ENCODE measurements at places on chromosomes 3 and 15.

DNA sequence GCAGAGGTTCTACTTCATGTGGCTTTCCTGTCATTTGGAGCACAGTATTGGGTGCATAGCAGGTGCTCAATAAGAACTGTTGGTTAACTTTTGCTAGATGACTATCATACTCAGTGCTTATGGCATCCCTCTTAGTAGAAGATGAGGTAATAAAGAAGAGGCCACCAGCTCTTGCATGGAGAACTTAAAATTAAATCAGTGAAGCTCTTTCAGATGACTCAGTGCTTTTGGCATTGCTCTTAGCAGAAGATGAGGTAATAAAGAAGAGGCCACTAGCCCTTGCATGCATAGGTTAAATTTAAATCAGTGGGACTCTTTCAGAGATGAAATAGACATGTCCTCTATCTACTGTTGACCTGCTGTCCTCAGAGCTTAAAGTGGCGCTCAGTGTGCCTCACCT is 109.4 kb upstream of the FGF7 start:
- no peak for DNase-seq

DNA sequence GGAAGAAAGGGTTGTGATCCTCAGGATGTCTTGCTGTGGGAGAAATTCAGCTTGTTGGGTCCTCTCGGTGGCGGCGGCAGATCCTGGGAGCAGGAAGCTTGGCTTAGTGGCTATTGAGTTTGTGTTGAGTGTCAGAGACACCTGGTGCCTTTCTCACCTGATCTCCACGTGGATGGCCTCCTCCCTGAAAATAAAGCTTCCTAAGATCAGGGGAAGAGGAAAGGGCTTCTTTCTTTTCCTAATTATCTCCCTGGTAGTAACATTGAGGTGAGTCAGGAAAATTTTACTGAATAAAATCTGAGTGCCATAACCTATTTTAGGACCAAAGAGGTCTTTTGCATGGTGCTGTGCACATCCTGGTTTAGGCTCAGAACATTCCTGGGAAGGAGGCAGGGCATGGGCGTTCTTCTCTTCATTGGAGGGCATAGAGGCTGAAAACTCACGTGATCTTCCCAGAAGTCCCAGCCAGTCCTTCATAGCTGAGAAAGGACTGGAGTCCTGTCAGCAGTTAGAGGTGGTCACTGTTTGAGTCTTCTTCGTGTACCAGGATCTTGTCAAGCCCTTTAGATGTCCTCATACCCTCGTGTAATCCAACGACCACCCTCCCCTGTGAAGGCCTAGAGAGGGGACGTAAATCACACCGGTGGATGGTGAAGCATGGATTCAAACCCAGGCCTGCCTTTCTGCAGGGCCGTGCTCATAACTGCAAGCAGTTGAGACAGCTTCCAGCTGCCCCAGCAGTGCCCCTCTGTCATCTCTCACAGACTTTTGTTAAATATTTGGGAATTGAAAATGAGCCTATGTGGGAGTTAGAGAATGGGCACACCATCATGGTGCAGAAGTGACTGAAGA is 1.1 kb downstream of the CMTM8 start:
- DNase-seq = no peak

GRCh38 chr3:189573004-189573403 is 58.2 kb upstream of the TP63 start:
- no peak for DNase-seq

- no peak for DNase-seq
Measured at GRCh38 chr3:10683106-10683505, 132.9 kb upstream of the SLC6A11 start.

DNA sequence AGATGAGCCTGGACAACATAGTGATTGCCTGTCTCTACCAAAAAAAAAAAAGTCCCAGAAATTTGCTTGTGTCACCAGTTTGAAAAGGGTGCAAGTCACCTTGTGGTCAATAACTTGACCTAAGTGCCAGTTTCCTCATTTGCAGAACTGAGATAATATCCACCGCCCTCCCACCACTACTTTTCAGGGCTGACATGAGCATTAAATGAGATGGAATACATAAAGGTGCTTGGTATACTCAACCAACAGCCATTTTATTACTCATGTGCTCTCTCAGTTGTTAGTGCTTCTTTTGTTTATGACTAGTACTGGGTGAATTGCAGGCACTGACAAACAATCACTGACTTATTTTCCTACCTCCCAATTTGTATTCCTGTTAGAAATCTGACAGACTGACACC is 340.5 kb upstream of the SATB1 start:
- no peak for DNase-seq

DNA sequence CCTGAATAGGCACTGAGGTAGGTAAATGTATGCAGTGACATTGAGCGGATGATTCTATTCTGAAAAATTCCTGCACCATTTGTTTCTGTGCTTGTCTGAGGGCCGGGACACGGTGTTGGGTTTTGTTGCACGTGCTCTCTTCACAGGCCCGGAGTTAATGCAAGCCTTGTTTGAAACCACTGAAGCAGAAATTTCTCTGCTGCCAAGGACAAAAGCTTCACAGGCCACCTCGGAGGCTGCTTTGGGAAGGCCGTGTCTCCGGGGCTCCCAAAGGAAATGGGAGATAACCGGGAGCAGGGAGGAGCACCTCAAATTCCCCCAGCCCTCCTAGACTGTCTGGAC is 179.4 kb downstream of the OPA1 start:
- DNase-seq = no peak

- no peak for DNase-seq
Measured at GRCh38 chr15:61115241-61115640, 113.9 kb downstream of the RORA start.

DNA sequence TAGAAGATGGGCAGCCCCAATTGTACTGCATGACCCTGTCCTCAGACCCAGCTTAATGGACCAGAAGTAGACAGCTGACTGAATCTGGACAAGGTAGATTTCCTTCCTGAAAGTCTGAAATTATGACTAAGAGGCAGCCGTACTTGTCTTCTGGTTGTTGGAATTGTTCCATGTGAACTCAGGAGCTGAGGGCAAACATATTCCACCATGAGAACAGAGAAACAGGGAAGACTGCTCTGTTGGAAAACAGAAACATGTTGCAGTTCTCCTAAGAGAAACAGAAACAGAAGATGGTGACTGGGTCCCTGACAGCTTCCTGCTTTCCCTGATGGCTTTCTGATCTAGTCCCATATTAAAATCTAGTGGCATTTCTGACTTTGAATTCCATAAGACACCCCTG is 24.1 kb downstream of the POPDC2 start:
- DNase-seq = no peak

GRCh38 chr15:69305933-69306568 is 7.3 kb downstream of the PAQR5 start:
- no peak for DNase-seq

DNA sequence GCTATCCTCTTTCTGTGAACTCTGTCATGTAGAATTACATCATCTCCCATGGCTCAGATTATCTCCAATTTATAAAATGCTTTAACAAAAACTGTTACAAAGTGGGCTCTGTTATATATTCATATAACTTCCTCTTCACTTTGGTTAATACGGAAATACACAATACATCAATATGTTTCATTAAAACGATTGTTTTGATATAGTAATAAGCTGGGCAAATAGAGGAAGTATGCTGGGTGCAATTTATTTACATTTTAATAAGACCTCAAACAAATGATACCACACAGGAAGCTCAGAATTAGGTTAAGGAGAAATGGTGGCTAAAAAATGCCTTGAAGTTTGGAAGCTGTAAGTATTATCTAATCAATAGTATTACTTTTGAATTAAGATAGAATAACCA is 331.0 kb downstream of the ZBTB20 start:
- DNase-seq = no peak
